Fibroblast of the aortic adventitia (primary cell): ENCODE measurements at places on chromosomes 6 and 20.

GRCh38 chr20:53149890-53150205 lies 177.7 kb downstream of the TSHZ2 start:
- DNase-seq, result no peak

- no peak for DNase-seq
Observed at GRCh38 chr20:57315083-57315975, 14.3 kb upstream of the SPO11 start.

DNA sequence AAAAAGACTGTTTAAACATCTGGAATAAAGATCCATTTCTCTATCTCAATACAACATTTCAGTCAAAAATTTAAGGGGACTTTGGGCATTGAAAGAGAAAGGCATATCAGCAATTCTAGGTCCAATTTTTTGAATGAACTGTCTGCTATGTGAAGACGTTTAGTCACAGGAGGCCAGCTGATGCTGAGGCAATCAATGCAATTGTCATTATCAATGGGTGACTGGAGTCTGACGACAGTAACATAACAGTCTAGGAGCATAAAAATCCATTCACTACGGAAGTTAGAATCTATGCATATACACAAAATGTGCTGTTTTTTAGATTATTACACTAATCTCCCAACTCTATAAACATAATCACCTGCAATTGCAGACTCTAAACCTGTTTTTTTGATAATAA lies 37.8 kb downstream of the TENT5A start:
- no peak for DNase-seq

DNA sequence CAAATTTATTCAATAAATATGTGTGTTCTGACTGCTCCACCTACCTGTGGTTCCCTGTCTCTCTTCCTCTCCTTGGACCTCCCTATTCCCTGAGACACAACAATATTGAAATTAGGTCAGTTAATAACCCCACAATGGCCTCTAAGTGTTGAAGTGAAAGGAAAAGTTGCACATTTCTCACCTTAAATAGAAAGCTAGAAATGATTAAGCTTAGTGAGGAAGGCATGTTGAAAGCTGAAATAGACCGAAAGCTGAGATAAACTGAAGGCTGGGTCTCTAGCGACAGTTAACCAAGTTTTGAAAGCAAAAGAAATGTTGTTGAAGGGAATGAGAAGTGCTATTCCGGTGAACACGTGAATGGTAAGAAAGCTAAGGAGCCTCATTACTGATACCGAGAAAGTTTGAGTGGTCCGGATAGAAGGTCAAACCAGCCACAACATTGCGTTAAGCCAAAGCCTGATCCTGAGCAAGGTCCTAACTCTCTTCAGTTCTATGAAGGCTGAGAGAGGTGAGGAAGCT lies 34.1 kb downstream of the UST start:
- no peak for DNase-seq

DNA sequence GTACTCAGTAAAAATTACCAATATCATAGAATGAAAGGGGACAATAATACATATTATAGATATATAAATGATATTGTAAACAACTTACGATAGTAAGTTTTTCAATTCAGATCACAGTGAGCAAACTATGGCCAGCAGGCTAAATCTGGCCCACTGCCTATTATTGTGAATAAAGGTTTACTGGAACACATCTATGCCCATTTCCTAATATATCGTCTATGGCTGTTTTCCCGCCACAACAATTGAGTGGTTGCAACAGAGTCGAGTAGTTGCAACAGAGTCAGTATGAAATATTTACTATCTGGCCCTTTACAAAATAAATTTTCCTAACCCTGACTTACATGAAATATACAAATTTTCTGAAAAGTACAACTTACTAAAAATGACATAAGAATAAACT lies 297.3 kb upstream of the KCNQ5 start:
- DNase-seq, result no peak

DNA sequence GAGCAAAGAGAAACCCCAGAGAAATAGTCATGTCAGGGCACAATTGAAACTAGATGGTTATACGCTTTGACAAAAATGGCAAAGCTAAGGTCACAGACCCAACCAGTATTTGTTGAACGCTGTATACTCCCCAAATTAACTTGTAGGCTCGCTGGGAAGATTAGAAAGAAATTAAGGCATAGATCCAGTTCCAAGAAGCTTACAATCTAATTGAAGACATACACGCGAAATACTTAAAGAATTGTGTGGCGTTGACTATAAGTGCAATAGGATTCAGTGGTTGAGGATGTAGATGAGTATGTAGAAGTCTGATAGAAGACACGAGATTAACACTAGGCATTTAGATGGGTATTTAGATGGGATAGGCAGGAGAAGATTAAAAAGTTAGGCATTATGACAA lies 525 bp downstream of the FAM229B start:
- no peak for DNase-seq

DNA sequence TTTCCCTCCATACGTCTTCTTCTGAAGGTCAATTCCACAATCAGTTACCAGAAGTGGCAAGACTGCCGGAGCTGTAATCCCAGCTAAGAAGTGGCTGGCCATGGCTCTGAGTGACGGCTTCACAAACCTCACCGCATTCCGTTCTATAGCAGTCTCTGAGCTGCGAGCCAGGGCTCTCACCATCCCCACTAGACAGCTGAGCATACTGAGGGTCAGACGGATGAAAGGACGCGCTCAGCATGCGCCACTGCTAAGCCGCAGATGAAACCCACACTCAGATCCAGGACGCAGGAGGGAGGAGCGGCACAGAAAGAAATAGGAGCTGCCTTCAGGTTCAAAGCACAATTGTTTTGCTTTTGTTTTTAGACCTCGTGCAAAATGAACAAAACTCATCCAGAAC lies 97.9 kb downstream of the ANKRD60 start:
- no peak for DNase-seq

DNA sequence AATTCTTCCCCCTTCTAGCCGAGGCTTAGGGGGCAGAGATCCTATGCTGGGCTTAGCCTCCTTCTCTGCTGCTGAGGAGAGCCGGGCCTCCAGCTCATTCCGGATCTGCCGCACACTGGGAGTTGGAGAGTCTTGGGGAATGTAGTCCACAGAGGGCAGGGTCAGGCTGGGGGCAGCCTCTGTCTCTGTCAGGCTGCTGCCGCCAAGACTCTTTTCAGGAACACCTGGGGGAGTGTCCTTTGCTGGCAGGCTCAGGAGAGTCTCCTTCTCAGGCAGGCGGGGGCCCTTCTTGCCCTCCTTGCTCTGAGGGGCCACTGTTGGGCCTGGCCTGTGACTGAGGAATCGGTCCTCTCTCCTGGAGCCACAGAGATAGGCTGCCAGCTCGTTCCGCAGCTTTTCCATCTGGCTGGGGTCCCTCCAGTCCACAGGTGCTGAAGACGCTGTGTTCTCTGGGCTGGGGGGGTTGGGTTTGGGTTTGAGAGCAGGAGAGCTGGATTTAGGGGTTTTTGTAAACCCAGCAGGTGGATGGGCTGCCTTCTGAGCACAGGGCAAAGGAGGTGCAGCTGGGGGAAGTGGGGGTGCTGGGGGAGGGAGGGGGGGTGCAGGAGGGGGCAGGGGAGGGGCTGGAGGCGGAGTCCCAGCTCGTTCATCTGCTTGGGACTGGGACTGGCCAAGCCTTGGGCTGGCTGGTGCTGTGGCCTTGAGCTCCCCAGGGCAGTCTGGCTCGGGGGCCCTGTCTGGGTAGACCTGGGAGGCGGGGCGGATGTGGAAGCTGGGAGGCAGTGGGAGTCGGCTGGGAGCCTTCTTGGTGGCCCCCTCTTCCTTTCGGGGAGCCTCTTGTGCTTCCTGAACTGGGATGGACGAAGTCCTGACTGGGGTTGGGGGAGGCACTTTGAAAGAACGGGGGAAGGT lies 36.1 kb downstream of the C6orf132 start:
- DNase-seq, result no peak

DNA sequence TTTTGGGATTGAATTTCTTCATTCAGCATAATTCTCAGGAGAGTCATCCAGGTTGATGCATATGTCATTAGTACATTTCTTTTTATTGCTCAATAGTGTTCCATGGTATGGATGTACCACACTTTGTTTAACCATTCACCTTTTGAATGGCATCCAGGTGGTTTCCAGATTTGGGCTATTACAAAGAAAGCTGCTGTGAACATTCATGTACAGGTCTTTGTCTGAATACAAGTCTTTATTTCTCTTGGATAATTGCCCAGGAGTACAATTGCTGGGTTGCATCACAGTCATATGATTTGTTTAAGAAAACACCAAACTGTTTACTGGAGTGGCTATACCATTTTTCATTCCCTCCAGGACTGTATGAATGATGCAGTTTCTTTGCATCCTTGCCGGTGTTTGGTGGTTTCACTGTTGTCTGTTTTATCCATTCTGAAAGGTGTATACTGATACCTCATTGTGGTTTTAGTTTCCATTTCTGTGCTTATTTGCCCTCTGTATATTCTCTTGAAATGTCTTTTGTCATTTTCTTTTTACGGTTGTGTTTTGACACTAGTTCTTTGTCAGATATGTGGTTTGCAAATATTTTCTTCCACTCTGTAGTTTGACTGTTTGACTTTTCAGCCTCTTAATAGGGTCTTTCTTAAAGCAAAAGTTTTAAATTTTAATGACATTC lies 8.8 kb downstream of the CDKAL1 start:
- peak; percentile 87 for DNase-seq

DNA sequence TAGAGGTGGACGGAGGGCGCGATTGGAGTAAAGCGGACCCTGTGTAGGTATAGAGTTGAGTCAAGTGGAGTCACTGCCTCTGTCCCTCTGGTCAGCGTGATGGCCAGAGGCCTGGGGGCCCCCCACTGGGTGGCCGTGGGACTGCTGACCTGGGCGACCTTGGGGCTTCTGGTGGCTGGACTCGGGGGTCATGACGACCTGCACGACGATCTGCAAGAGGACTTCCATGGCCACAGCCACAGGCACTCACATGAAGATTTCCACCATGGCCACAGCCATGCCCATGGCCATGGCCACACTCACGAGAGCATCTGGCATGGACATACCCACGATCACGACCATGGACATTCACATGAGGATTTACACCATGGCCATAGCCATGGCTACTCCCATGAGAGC lies 479 bp downstream of the SLC39A7 start:
- no peak for DNase-seq

DNA sequence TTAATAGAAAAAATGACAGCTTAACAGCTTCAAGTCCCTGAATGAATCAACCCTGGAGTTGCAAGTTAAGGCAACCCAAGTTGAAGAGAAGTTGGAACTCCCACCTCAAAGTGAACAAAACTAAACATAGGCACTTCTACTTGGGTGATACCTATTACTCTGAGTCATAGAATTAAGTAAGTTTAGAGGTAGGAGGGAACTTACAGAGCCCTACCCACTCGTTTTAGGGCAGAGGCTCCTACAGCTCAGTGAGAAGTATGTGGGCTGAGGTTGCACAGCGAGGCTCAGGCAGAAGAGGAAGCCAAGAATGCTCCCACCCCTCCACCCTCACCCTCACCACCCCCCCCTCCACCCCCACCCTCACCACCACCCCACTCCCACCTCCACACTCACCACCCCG lies 42.2 kb downstream of the NFATC2 start:
- DNase-seq, result no peak

DNA sequence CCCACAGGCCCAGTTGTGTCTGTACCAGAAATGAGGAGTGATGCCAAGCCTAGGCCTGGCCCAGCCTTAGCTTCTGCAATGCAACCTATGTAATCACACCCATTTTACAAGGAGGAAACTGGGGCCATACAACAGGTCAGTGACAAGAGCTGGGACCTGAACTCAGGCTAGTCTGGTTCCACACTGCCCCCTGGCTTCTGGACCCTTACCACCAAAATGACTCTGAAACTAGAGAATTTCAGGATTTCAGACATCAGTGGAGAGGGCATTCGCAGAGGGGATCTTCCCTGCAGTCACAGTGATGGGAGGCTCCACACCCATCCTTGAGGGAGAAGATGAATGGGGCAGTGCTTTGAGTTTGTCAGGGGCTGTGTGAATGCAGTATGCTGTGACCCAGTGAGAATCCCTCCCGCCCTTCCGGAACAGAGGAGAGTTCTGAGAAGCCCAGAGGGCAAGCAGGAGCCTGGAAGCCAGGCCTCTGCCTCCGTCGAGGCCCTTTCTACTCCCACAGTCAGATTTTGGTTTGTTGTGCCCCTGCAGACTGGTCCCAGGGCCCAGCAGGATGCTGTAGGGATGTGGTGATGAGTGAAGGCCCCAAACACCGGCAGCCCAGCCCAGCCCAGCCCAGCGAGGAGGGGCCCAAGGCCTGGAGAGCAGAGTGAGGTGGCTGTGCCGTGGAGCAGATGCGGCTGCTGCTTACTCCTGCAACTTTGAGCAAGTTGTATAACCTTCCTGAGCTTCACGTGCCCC lies 48.1 kb upstream of the MYL9 start:
- no peak for DNase-seq

GRCh38 chr6:45681860-45682511 lies 304.3 kb upstream of the SUPT3H start:
- no peak for DNase-seq

DNA sequence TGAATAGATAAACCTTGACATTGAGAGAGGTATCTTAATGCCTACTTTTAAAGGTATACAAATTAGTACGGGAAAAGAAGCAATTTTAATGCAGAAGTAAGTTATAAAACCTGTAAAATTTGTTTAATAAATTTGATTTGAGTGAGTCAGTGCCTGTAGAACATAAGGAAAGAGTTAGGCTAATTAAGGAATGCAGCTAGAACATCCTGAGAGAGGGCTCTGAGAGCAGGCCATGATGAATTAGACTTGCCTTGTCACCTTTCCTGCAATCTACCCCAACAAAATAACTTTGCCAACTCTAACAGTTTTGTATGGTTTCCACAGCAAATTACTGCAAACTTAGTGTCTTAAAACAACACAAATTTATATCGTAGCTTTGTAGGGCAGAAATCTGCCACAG lies 700.8 kb downstream of the RFPL4B start:
- peak; percentile 35 for DNase-seq

- DNase-seq, result no peak
Observed at GRCh38 chr20:63522981-63523611, 2.5 kb downstream of the PPDPF start.

- peak; percentile 97 for DNase-seq
Observed at GRCh38 chr6:135568379-135568778, 70.8 kb upstream of the AHI1 start.

DNA sequence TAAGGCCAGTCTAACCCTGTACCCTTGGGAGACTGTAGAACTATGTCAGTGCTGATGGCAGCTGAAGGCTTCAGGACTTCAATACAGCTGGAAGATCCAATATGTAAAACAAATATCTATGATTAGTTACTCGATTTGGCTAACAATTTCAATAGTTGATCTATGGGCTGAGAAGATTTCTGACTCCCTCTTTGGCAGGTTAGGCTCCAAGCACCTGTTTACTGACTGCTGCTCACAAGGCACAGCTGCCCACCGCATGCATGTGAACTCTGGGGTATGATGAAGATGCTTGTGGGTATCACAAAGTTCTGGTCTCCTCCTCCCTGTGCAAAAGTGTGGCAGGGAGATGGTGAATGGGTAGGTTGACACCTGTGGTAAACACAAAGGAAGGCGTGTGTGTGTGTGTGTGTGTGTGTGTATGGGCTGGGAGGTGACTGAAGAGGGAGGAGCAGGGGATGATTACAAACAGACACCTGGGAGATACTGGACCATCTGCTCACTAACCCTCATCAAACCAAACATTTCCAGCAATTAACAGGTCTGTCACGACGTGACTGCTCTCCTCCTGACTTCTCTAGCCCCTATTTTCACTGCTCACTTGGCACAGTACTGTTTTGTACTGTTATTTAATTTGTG lies 18.1 kb downstream of the ELMO2 start:
- no peak for DNase-seq

- no peak for DNase-seq
Observed at GRCh38 chr20:62551407-62552323, 75.9 kb upstream of the GATA5 start.

GRCh38 chr20:24034820-24035219 lies 46.2 kb upstream of the GGTLC1 start:
- no peak for DNase-seq

- peak; percentile 72 for DNase-seq
Observed at GRCh38 chr6:72784581-72784980, 162.7 kb downstream of the KCNQ5 start.

GRCh38 chr20:56797023-56797422 lies 167.9 kb downstream of the TFAP2C start:
- DNase-seq, result no peak
